T-cell (primary cell): ENCODE measurements at places on chromosomes 5 and 9. TPM values are rescaled to one million over a fixed set of nuclear protein-coding genes. Genes with fewer than 3 reads are reported as not detected.

DNA sequence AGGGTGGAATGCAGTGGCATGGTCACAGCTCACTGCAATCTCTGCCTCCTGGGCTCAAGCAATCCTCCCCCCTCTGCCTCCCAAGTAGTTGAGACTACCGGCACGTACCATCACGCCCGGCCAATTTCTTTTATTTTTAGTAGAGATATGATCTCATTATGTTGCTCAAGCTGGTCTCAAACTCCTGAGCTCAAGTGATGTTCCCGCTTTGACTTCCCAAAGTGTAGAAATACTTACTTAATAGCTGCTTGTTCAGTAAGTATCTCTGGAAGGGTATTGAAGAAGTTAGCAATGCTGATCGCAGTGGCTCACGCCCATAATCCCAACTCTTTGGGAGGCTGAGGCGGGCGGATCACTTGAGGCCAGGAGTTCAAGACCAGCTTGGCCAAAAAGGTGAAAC is 35.7 kb upstream of the PLIN2 start:
- no peaks in the 10 kb centered on the region for H3K36me3 ChIP-seq
- H3K4me1 ChIP-seq, result peaks cover 16% of the 10 kb centered on the region
- no peak overlapping the region for H3K4me3 ChIP-seq
- no peaks in the 10 kb centered on the region for H3K27me3 ChIP-seq
- no peak for DNase-seq
- no peak overlapping the region for H3K27ac ChIP-seq

- H3K4me1 ChIP-seq, result no peaks in the 10 kb centered on the region
- H3K27ac ChIP-seq, result no peak overlapping the region
- H3K4me3 ChIP-seq, result no peak overlapping the region
- H3K36me3 ChIP-seq, result no peaks in the 10 kb centered on the region
These were observed 13.1 kb downstream of the GPR21 start for GRCh38 chr9:123046406-123047195.

GRCh38 chr9:129929496-129930125 is 94.4 kb downstream of the USP20 start:
- no peak overlapping the region for H3K4me3 ChIP-seq
- peaks cover 20% of the 10 kb centered on the region for H3K4me1 ChIP-seq
- no peak for DNase-seq
- peaks cover 43% of the 10 kb centered on the region for H3K36me3 ChIP-seq
- no peaks in the 10 kb centered on the region for H3K27me3 ChIP-seq
- no peak overlapping the region for H3K27ac ChIP-seq

RNF224 gene
- not detected for total RNA-seq

GRCh38 chr5:177964471-177964870 is 31.6 kb downstream of the PROP1 start:
- no peak overlapping the region for H3K4me3 ChIP-seq
- no peaks in the 10 kb centered on the region for H3K27me3 ChIP-seq
- no peak overlapping the region for H3K27ac ChIP-seq

IL4 gene
- not detected for total RNA-seq

DNA sequence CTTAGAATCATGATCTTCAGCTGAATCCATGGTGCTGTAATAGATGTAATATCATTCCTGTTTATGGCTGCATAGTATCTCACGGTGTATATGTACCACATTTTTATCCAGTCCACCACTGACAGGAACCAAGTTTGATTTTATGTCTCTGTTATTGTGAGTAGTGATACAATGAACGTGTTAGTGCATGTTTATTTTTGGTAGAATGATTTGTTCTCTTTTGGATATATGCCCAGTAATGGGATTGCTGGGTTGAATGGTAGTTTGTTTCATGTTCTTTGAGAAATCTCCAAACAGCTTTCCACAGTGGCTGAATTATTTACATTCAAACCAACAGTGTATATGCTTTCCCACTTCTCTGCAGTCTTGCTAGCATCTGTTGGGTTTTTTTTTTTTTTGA is 175.1 kb upstream of the CDH10 start:
- H3K27ac ChIP-seq, result no peak overlapping the region
- no peaks in the 10 kb centered on the region for H3K36me3 ChIP-seq
- DNase-seq, result no peak

CRHBP gene
- 1.1 TPM for total RNA-seq

MAMDC4 gene
- 7.1 TPM for total RNA-seq

GRCh38 chr9:135770203-135770535 is 68.2 kb downstream of the KCNT1 start:
- no peak overlapping the region for H3K4me3 ChIP-seq
- no peaks in the 10 kb centered on the region for H3K4me1 ChIP-seq
- H3K27ac ChIP-seq, result no peak overlapping the region
- H3K27me3 ChIP-seq, result peaks cover 20% of the 10 kb centered on the region
- DNase-seq, result no peak

DNA sequence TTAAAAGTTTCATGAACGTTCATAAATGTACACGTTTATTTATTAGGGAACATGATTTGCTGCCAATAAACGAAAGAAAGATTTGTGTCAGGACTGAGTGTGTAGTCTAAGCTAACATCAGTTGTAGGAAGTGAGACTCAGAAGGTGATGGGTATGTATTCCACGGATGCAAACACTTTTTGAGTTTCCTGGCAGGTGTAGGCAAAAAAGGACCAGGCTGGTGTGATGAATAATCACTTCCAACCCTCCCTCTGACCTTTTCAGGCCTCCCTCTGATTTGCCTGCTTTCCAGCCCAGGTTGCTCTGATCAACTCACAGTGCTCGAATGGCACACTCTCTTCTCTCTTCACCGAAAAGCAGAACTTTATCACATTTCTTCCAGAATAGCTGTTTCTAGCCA is 51.8 kb downstream of the BASP1 start:
- no peak overlapping the region for H3K27ac ChIP-seq
- no peaks in the 10 kb centered on the region for H3K27me3 ChIP-seq
- no peaks in the 10 kb centered on the region for H3K36me3 ChIP-seq
- H3K4me1 ChIP-seq, result no peaks in the 10 kb centered on the region
